ENCODE measurements at places on chromosomes 12 and 14.

- no peak for DNase-seq
These were observed 69.8 kb downstream of the RERG start for GRCh38 chr12:15151161-15152091.

DNA sequence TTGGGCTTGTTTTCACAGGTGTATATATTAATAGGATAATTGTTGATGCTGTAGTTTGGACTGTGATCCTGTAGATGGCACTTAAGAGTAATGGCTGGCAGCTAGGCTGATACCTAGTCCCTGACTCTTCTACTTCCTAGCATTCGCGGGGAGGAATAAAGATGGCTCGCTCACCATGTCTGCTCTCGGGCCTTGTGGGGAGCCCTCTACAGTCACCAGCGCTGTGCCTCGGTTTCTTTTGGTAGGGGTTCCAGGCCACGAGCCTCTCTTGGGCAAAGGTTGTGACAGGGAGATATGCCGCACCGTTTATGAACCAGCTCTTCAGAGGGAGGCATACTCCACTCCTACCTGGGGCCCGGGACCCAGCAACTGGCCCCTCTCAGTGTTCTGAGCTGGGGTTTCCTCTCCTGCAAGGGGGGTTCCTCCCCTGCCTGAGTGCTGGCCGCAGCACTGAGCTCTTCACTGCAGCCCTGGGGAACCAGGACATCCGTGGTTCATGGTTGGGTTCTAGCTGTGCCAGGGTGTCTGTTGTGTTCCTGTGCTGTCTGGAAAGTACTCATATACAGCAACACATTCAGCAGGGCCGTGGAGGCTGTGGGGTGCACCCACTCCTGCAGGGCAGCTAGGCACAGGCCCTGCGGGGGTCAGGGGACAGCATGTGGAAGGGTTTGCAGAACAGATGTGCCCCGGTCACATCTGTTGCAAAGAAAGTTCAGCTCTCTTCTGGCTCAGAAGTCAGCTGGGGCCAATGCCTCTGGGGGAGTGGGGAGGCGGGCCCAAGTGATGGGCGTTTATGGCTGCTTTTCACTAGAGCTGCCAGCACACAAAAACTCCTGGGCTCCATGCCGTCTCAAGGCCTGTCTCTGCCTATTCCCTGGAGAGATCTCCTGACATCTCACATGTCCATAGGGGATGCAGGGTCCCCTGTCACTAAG is 147.9 kb downstream of the PPFIA2 start:
- no peak for DNase-seq

- no peak for DNase-seq
These were observed 43.5 kb downstream of the ZNF641 start for GRCh38 chr12:48307269-48307668.

DNA sequence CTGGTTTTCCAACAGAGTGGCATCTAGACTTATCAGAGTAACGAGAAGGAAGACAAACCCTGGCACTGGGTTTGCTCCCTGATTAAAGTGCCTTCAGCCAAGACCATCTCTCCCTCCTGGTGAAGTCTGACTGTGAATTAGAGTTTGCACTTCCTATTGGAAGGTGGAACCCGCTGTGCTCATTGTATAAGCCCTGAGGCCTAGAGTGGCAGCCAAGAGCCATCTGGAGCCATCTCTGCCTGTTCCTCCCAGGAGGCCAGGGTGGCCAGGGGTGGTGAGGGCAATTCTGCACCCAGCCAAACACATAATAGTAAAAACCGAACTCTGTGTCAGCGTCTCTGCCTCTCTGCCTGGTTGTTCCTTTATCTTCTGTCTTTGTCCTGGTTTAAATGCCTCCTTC is 25.0 kb downstream of the MFAP5 start:
- no peak for DNase-seq

DNA sequence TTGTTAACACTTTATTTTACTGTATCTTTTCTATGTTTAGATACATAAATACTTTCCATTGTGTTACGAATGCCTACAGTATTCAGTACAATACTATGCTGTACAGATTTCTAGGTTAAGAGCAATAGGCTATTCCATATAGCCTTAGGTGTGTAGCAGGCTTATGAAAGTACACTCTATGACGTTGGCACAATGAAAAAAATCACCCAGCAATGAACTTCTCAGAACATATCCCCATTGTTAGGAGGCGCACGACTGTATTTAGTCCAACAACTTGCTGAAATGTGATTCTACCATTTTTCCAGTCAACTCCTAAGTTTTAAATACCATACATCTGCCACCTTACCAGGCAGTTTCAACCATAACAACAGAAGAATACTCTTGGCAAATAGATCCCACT is 1.8 kb downstream of the PARP11 start:
- DNase-seq: no peak

DNA sequence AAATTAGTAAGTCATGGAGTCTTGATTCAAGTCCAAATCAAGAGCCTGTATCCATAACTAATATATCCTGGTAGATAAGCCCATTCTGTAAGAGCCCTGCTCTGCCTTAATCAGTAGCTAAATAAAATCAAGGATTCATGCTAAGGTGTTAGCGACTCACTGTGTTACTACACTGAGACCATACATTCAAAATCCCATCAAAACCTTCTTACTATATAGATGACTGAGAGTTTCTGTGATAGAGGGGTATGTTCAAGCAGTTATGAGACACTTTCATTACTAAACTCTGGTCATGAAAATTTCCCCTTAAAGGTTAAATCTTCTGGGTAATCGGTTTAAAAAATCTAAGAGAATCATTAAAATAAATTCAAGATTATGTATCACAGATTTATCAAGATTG is 78.5 kb downstream of the MDGA2 start:
- no peak for DNase-seq

DNA sequence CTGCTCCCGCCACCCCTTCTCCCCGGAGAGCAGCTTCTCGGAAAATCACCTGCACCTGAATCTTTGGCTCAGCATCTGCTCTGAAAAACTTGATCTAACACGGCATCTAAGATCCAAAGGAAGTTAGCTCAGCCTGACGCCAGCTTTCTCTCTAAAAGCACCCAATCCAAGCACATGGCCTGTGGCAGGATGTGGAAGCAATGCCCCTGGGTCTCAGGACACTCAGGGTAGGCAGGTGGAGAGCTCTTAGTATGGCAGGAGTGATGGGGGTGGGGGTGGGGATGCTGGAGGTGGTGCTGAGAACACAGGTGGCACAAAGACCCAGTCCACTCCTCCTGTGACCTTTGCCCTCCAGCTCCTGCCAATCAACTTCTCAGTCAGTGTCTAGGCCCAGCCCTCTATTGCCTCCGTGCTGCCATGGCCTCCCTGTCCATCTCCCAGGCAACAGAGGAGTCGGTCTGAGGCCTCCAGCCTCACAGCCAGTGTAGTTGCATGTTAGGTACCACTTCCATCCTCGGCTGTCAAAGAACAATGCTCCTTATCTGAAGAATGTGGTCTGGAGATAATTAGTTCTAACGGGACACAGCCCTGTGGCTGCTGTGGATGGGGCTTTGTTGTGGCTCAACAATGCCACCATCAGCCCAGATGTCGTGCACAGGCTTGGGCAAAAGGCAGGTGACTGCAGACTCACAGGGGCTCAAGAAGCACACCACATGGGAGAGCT is 180.0 kb upstream of the C14orf180 start:
- no peak for DNase-seq

GRCh38 chr12:87427770-87428169 is 601.4 kb downstream of the C12orf50 start:
- no peak for DNase-seq

GRCh38 chr12:51846271-51846691 is 2.2 kb downstream of the FIGNL2 start:
- no peak for DNase-seq

DNA sequence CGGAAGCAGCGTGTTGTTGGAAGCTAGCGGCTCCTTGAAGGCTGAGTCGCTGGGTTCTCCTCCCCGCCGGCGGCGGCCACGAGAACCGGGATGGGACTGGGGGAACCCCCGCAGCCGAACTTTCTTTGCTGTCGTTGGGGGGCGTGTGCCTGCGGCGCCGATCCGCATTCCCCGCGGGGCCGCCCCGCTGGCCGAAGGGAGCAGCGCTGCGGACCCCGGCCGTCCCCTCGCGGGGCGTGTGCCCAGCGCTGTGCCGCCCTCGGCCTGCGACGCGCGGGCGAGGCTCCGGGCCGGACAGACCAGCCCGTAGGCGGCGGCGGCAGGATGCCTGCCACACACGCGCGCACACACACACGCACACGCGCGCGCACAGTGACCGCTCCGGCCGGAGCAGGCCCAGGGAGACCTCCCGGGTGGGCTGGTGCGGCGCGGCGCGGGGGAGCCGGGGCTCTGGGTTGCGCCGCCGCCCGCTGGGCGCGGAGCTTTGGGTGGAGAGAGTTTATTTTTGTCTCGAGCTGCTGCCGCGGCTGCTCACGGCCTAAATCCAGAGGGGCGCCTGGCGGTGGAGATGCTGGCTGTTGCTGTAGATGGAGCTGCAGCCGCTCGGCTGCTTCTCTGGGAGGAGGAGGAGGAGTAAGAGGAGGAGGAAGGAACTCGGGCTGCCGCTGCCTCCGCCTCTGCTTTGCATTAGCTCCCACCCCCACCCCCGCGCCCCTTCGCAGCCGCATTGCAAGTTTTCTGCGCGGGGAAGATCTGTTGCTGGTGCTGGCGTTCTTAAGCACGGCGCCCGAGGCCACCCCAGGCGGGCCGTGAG is at the start of gene SAMD4A:
SAMD4A (plus strand) TSS at position 719 of the 814 bp plus-strand sequence. CDS start 789 bp downstream, outside the sequence.
- DNase-seq: no peak

GRCh38 chr12:95298916-95299315 is 81.3 kb downstream of the VEZT start:
- no peak for DNase-seq

DNA sequence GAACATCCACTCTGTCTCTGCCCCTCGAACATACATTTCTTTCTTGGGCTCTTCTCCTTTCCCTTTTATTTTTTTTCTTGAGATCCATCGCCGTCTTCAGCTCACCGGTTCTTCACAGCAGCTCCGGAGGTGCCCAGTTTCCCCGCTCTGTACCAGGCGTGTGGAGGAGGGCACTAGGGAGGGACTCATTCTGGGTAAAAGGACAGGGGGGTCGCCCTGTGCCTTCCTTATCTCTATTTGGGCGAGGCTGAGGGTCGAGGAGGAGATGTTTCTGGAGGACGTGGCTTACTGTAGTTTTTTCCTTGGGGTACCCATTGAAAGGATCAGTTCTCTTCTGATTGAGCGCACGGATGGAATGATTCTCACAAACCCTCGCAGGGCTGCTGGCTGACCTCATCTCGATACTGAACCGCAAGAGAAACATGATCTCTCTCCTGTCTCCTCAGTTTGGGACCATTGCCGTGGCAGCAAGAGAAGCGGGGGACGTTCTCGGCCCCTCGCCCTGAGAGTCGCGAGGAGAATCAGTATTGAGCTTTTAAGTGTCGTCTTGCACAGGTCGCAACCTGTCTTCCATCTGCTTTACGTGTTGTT is 386 bp downstream of the LIN52 start:
- peak; percentile 15 for DNase-seq

DNA sequence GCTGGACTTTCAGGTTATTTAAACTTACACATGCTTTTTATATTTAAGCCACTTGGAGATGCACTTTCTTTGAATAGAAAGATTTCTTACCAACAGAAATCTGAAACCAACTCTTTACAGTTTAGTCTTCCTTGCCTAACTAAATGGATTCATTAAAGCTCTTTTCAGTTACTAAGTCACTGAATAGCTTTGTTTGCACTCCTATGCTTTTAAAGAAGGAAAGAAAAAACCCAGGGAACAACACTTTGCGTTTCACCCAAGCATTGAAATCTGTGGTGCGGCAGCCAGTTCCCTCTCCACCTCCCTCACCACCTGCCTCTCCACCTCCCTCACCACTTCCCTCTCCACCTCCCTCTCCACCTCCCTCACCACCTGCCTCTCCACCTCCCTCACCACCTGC is 70.3 kb downstream of the RIMBP2 start:
- DNase-seq: no peak

DNA sequence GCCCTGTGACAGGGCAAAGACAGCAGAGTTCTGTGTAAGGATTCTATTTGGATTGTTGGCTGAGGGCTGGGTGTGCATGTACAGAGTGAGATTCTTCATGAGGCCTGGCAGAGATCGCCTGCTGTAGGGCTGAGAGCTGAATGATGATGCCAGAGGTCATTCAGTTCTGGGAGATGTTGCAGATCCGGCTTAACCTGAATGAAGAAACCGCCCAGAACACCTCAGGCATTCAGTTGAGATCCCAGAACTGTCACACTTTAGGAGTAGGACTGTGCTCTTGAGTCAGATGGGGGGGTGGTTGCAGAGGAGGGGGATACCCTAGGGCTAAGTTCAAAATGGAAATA is 5.8 kb upstream of the EVL start:
- no peak for DNase-seq

GRCh38 chr14:96409701-96410100 is 17.8 kb downstream of the AK7 start:
- no peak for DNase-seq

GRCh38 chr12:71636704-71637115 is 26.9 kb downstream of the ZFC3H1 start:
- DNase-seq: no peak

DNA sequence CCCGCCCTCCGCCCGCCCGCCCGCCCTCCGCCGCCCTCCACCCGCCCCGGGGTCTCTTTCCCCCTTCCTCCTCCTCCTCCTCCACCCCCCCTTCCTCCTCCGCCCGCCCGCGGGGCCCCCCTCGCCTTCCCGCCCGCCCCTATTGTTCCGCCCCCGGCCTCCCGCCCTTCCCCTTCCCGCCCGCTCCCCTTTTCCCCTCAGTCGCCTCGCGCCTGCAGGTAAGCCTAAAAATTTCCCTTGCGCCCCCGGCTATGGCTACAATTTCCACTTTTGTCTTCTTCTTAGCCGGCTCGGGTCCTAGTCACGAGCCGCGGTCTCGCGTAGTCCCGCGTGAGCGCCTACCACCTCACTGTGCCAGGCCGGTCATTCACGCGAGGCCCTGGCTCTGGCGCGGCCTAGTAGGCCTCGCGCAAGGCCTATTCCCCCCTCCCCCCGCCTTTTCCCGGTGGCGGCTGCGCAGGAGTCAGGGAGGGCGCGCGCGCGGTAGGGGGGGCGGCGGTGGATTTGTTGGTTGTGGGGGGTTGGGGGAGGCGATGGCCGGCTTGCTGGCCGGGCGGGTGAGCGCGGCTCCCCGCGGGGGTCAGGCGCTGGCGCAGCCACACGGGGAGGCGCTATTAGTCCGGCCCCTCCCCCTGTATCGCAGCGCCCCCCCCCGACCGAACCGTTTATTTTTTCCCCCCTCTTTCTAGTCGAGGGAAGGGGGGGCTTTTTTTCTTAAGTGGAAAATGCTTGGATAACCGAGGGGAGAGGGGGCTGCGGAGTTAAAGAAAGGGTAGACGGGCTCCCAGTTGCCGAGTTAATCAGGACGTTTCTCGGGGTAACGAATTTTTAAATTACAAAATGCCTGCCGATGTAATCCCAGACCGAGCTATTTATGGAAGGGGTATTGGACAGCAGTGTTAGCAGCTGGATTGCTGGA is 516 bp downstream of the PCBP2 start:
- peak; percentile 58 for DNase-seq

DNA sequence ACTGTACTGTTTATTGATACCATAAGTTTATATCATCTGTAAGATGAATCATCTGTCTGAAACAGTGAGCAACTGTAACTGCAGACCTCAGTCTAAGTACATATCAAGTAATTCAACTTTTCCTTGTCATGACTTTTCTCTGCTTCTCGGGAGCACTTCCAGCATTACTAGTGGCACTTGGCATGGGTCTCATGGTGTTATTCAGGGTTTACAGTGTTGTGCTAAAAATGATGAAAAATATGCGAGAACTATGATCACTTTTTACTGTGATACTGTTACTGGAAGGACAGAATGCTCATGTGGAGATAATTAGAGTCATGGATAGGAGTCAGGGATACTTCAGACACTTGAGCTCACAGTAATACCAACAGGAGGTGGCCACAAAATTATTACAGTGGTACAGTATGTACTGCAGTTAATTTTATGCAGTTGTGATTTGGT is 8.3 kb downstream of the KTN1 start:
- no peak for DNase-seq

GRCh38 chr12:1217191-1217949 is 226.3 kb downstream of the ERC1 start:
- no peak for DNase-seq

Data from stimulated activated CD4-positive, alpha-beta T cell treated with anti-CD3 and anti-CD28 coated beads, Interleukin-15, amount 100 ng/mL, for 48 hours (primary cell).